ENCODE measurements at places on chromosomes 12 and 14. TPM values are rescaled to one million over a fixed set of nuclear protein-coding genes. Genes with fewer than 3 reads are reported as not detected.

DNA sequence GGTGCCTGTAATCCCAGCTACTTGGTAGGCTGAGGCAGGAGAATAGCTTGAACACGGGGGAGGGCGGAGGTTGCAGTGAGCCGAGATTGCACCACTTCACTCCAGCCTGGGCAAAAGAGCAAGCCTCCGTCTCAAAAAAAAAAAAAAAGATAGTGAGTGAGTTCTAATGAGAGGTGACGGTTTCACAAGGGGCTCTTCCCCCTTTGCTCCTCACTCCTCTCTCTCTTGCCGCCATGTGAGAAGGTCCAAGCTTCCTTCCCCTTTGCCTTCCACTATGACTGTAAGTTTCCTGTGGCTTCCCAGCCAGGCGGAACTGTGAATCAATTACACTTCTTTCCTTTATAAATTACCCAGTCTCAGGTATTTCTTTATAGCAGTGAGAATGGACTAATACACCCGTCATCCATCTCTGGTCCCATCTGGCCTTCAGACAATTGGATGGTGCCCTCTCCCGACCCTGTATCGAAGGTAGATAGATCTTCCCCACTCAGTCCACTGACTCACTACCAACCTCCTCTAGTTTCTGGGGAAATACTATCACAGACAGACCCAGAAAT, 27.0 kb upstream of the RCOR1 start:
- DNase-seq = no peak

RAB35 gene
- total RNA-seq = 44.5 TPM

DNA sequence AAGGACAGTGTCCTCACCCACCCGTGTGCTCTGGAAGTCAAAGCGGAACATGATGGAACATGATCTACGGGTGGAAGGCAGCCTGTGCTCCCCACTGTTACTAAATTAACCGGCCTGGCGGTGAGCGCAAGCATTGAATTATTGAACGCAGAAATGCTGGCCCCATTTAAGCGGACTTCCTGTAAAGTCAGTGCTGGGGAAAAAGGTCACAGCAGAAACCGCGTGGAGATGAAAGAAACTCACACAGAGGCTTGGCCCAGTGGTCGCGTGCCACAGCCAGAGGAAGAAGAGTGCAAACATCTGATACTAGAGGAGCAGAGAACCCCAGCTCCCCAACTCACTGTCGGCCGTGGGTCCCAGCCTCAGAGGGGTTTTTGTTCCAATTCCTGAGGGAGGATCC, 321.2 kb downstream of the ADGRD1 start:
- DNase-seq = no peak

- DNase-seq = no peak
Observed at GRCh38 chr14:42028607-42029006, 421.9 kb downstream of the LRFN5 start.

GRCh38 chr14:96092936-96093335, 53.8 kb downstream of the C14orf132 start:
- no peak for DNase-seq

DNA sequence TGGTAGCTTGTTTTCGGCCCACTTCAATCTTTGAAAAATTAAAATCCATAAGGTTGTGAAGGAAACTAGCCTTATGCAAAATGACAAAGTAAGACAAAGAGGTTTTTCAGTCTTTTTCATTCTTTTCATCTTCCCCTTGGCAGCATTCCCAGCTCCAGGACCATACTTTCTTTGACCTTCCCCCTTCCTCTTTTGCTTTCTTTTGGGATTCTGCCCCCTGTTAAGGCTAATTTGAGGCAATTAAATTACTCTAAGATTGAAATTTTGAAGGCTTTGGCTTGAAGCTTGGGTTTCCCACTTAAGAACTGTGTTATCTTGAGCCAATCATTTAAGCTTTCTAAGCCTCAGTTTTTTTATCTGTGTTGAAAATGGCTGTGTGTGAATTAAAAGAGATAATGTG, 124.9 kb downstream of the DACT1 start:
- no peak for DNase-seq

GRCh38 chr14:82872494-82872893, 1338.8 kb upstream of the SEL1L start:
- DNase-seq = peak; percentile 76

GRCh38 chr12:48973941-48974673, 2.6 kb upstream of the WNT10B start:
- peak; percentile 82 for DNase-seq

KRT4 gene
- total RNA-seq = not detected

DNA sequence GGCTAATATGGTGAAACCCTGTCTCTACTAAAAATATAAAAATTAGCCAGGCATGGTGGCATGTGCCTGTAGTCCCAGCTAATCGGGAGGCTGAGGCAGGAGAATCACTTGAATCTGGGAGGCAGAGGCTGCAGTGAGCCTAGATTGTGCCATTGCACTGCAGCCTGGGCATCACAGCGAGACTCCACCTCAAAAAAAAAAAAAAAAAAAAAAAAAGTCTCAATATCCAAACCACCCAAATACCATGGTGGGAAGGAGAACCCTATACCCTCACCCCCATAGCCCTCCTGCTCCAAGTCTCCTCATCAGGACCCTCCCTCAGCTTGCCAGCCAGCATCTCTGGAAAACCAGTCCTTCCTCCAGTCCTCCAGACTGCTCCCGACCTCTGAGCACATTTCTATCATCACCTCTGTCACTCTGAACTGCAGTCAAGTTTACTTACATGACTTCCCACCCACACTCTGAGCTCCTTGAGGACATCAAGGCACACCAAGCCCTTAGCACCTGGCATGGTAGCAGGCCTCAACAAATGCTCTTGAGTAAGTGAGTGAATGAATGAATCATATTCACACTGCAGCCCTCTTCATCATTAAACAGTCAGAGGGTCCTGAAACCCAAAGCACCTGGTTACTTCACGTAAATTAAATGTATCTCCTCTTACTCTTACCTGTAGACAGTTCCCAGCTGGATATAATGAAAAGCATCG, 35.2 kb downstream of the NT5DC3 start:
- no peak for DNase-seq

DNA sequence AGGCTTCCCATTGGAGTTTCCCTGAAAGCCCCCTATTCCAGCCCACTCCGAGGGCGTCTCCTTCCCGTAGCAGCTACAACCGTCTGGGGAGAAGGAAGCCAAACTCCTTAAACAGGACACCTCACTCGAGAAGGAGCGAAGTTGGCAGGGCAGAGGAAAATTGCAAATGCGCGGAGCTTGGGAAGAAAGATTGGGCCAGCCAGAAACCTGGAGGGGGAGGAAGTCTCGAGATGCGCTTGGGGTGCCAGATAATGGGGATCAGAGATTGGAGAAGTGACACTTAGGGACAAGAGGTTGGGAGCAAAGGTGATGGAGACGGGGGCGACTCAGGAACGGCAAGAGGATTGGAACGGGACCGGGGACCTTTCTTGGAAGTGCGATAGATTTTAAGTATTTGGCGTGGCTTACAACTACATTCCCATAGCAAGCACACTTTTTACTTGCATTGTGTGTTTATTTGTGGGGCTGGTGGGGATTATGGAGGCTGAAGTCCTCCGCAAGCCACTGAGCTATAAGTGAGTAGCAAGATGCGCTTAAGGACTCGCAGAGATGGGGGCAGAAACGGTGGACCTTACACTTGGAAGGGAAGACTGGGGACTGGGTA, 926 bp downstream of the HRK start:
- DNase-seq = no peak

DNA sequence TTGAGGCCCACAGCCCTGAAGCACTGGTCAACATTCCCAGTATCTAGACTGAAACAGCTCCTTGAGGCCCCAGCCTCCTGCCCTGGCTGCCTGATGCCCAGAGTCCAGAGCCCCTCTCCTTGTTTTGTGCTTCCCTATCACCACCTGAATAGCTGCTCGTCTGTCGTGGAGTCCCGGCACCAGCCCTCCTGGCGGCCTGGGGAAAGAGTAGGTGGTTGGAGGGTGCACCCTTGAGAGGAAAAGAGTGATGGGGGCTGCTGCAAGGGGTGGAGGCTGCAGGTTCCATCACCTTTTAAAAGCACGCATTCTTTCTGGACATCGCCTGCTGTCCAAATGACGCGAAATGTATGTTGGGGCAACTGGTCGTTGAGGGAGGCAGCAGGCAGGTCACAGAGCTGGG, 3.2 kb downstream of the RABGGTA start:
- DNase-seq = no peak

DNA sequence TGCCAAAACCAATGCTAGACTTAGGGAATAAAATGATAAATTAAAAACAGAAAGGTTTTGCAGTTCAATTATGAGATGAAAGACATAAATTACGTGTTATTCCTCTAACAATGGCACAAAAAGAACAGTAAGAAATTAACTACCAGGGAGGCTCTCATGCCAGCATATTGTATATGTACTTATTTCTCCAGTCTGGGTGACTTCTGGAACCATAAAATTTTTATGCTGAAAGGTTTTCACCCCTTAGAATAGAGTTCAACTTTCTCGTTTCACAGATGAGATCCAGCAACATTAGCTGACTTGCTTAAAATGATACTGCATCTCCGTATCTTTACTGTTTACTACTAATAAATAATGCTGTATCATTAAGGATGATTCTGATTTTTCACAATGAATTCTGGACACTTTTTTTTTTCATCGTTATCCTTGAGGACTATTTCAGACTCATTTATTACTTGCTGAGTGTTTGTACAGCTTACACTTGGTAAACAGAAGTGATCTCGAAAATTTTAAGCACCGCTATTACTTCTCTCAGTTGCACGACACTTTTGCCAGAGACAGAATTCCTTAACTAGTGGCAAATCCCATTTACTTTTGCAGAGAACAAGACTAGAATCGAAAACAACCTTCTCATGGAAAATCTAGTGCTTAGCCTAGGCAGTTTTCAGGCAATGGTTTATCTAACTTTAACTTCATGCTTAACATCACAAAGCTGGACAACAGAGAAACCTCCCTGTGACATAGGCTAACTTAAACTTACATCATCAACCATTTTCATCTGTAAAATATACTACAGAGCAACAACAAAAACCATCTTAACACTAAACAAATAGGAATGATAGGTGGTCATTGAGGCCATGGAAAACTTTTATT, 2.7 kb downstream of the RSRC2 start:
- no peak for DNase-seq

GRCh38 chr12:112916270-112916669, 9.5 kb downstream of the OAS1 start:
- DNase-seq = no peak

DNA sequence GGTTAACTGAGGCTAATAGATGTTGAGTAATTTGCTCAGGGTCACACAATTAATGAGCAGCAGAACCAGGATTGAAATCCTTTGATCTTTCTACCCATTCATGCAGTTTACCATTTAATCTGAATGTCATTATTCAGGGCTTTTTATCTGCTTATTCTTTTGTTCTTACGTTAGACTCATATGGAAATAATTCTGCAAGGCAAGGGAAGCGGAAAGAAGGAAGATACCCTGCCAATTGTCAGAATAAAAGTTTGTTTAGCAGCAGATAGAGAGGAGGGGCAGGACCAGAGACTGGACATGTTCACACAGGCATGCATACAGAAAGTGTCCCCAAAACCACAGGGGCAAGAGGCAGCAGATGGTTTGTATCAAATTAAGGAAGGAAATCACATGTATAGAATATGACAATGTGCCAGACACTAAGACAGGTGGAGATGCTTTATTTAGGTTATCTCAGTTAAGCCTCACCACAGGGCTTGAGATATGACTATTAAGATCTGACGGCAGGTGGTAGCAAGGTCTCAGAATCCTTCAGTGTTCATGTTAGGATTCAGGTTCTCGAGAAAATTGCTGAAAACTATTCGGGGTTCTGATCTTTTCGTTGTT, 29.8 kb downstream of the BRMS1L start:
- DNase-seq = no peak

- DNase-seq = no peak
Observed at GRCh38 chr12:45668641-45669040, 60.9 kb upstream of the ARID2 start.

FGF23 gene
- total RNA-seq = 0.24 TPM

COCH gene
- total RNA-seq = 9.4 TPM

FBLN5 gene
- 4.0 TPM for total RNA-seq

GRCh38 chr12:32983968-32984367, 87.4 kb upstream of the PKP2 start:
- no peak for DNase-seq

AKAP3 gene
- 1.8 TPM for total RNA-seq

- DNase-seq = no peak
Observed at GRCh38 chr12:68587448-68587873, 23.2 kb upstream of the RAP1B start.

- no peak for DNase-seq
Observed at GRCh38 chr14:50312734-50313054, 570 bp downstream of the DMAC2L start.

IL26 gene
- not detected for total RNA-seq

GRCh38 chr14:84492685-84493084, 1037.3 kb upstream of the FLRT2 start:
- DNase-seq = no peak

- DNase-seq = no peak
Observed at GRCh38 chr14:53855127-53855526, 101.5 kb downstream of the BMP4 start.

DNA sequence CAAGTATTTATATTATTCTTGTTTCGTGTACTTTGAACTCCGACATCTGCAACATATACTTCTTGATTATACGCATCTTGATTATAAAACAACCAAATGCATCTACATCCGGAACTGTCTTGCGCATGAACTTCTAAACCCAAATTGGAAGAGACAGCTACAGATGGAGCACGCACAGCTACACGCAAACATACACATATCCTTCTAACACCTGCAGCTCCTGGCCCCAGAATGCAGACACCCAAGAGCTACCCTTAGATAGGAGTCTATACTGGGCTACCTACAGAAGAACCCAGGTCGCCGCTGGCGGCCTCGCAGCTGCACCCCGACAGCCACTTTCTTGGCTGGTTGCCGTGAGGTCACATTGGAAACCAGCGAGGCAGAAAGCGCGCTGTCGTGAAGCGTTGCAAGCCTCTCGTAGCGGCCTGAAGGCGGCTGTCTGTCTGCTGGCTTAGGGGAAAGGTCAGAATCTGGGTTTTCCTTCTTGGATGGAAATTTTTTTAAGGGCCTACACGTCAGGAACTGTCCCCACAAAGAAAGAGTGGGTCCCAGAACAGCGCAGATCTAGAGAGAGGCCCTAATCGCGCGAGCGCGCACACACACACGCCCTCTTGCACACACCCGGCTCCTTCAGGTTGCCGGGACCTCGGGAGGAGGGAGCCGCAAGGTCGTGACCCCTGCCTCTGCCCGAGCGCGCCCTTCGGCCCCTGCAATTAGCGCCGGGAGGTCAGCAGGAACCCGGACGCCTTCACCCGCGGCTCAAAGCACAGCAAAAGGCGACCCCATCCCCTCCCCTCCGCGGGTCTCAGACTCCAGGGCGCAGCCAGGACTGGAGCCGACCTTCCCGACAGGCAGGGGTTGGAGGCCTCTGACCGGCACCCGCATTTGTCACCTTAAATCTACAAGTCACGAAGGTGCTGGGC, 17.0 kb downstream of the TBX3 start:
- no peak for DNase-seq

CLEC14A gene
- 0.09 TPM for total RNA-seq
